ENCODE measurements at places on chromosomes 7 and 10.
A peak's percentile ranks its signal among the peaks of the same experiment; 100 is the strongest.

GRCh38 chr7:79452032-79452494 is 1.4 kb downstream of the MAGI2 start:
- no peak for DNase-seq

- DNase-seq, result no peak
Measured at GRCh38 chr10:94363251-94363565, 469 bp upstream of the NOC3L start.

- no peak for DNase-seq
Measured at GRCh38 chr10:110539091-110539490, 28.4 kb upstream of the SMC3 start.

GRCh38 chr10:53029449-53029848 is 256.9 kb upstream of the MBL2 start:
- no peak for DNase-seq

DNA sequence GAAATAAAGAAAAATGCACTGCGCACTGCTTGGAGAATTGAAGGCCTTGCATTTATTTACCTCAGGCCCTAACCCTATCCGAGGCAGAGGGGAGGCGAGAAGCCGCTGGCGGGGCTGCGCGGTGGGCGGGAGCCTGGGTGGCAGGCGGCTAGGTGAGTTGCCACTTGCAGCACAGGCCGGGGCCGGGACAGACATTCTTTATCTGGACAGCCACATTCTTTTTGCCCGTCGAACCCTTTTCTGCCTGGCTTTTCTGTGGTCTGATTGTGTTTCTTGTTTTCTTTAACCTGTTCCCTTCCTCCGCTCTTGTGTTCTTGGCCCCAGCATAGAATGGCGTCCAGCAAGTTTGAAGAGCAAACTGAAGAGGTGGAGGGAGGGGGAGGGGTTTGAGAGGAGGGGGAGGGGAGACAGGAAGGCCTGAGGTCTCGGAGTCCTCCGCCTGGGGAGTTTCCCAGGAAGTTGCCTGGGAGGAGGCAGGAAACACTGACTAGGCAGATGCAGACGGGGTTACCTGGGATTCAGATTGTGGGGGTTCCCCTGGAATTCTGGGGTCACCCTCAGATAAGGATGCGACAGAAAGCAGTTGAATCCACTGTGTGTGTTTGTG is 5.1 kb downstream of the SHH start:
- no peak for DNase-seq

- DNase-seq, result no peak
Measured at GRCh38 chr7:129126314-129126713, 18.2 kb upstream of the TSPAN33 start.

- DNase-seq, result no peak
Measured at GRCh38 chr10:87619705-87620104, 40.0 kb upstream of the PAPSS2 start.

DNA sequence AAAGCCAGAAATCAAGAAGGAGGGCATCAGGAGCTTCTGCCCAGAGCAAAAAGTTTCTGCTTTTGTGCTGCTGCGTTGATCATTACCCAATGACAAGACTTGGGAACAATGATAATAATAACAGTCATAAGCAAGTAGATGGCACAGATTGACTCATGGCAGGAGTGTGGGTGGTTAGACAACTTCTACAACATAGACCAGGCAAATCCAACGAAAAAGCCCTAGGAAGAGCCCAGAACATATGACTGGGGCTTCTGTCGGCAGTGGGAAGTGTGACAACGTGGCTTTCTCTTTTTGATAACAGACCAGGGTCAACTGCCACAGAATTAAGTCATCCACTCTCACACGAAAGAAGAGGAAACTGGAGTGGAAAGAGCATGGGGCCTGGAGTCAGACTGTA is 85.4 kb upstream of the TRIL start:
- no peak for DNase-seq

GRCh38 chr7:94231305-94231704 is 163.4 kb upstream of the COL1A2 start:
- DNase-seq, result no peak

DNA sequence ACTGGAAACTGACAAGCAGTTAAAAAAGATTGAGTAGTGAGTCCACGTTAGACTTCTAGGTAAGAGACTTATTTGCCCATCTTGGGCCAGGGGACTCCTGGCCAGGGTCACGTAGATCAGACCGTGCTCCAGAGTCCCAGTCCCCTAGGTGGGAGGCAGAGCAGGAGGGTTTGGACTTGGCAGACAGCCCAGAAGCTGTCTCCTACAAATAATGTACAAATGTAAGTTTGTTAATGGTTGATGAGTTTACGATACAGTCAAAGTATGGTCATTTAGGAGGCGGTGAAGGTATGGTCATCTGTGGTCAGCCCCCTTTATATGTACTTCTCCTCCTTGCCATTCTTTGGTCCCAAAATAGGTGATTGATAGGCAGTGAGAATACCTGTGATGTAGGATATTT is 28.2 kb downstream of the INPP5F start:
- DNase-seq, result no peak

GRCh38 chr10:126207313-126207771 is 180.9 kb downstream of the ADAM12 start:
- no peak for DNase-seq

DNA sequence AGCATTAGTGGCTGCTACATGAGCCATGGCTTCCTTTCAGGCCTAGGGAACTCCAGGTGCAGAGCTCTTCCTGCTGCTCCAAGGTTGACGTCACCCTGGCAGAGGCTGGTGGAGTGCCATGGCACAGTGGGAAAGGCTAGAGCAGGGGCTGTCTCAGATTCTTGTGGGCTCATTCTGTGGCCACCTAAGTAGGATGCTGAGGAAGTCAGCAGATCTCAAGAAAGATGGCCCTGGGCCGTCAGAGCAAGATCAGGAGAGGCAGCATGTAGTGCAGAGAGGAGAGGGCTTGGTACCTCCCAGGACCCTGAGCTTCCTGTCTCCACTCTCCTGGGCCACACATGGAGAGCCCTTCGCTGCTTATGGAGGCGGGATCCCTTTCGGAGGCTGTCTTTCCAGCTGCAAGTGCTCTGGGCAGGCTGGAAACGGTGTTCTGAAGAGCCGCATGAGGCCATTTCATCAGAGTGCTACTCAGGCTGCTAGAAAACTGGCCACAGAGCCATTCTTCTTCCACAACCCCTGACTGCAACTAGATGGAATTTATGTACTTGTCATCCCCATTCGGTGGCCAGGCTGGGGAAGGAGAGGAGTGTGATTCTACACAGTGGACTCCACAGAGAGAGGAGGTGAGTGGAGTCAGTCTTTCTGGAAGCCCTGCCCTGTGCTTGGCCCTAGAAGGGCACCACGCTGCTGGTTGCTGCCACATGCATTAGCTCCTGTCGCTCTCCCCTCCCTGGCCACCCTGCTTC is 304.2 kb downstream of the RPS24 start:
- DNase-seq, result no peak

DNA sequence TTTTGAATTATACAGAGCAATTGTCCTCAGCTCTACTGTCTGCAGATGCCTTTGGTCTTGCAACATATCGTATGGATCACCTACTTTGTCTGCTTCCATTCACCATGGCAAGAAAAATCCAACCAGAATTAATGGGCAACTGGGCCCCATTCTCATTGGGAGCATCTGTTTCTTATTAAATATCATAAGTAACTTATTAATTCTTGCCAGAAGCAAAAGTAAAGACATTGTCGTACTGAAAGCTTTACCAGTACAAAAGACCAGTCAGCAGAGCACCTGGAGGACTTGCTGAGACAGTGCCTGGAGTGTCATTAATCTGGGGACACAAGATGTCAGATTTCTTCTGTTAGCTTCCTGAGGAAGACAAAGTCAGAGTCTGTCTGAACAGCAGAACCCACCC is 404.5 kb downstream of the INHBA start:
- DNase-seq, result no peak

DNA sequence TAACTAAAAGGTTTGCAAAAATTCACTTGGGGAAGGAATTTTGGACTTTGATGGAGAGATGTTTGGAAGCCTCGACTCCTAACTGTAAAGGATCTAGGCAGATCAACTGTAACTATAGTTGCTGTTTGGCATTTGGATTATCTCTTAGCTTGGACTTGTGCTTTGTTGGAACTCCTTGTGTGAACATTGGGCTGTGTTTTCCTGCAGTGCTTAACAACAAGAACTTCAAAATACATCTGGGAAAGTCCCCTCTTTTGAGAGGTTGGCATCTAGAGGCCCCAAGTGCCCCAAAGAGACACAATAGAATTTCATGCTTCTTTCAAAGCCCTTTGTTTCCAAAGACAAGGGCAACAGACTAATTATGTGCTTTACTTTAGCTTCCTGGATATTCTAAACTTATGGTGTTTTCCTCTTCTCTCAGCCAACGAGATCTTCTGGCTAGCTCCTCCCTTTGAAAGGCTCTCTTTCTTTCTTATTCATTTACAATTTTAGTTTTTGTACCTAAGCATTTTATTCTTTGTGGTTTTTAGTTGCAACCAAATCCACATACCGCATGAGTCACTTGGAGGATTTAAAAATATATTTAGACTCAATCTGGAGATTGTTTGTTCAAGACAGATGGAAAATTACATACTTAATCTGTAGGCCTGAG is 11.6 kb downstream of the ABCA13 start:
- no peak for DNase-seq

GRCh38 chr10:4162571-4163286 is 377.7 kb upstream of the KLF6 start:
- peak; percentile 27 for DNase-seq

DNA sequence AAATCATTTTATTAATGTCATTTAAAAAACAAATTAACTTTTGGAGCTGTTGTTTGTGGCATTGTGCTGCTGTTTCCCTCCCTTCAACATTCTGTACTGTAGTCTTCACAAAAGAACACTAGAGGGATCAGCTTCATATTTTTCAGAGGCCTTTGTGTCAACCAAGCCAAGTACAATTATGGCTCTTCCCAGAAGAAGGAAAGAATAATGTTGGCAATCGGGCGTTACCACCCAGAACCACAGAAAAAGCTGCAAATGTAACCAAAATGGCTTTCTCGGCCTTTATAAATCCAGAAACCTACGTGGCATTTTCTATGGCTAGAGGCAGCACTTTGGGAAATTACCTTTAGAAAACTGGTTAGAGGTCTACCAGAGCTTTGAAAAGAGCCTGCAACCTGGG is 98.8 kb upstream of the COL1A2 start:
- no peak for DNase-seq

DNA sequence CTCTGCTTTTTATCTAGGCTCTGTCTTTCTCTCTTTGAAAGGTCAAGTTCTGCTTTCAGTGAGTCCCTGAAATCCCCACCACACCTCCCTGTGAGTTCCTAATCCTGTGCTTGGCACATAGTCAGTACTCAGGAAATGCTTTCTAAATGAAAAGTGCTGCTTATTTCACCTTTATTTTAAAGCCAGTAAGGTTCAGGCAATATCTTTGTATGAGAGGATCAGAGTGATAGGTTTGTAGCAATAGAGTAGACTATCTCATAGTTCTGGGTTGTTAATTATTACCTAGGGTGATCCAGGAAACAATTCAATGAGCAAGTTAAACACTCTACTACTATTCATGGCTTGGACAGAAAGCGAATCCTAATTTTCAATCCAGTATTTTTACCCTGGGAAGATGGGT is 7.4 kb upstream of the LAMB1 start:
- DNase-seq, result no peak

DNA sequence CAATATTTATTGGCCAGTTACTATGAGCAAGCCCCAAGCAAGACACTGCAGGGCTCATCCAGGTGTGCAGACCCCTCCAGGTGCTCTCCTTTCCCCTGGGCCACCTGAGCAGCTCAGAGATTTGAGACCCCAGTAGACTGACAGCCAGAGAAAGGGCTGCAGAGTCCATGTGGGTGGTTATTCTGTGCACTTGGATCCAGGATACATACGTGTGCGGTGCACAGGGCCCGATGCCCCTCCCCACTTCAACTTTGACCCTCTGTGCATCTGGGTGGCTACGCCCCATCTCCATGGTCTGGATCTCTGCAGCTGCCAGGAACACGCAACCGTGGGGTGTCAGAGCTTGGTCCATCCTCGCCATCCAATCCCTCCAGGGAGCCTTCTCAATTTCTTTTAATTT is 72.9 kb downstream of the MKI67 start:
- no peak for DNase-seq

DNA sequence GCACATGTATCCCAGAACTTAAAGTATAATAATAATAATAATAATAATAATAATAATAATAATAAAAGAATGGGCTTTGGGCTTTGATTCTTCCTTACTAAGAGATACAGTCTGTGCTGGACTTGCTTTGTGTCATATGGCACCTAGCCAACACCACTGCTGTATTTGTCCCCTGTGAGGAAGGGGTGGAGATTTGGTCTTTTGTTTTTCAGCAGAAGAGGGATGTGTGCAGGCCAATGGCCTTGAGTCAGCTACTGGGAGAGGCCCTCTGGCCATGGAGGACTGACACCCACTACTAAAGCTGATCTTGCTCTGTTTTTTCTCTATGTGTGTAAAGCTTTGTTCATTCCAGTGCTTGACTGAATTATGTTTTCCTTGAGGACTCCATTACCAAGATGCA is 573.0 kb upstream of the PCDH15 start:
- no peak for DNase-seq

DNA sequence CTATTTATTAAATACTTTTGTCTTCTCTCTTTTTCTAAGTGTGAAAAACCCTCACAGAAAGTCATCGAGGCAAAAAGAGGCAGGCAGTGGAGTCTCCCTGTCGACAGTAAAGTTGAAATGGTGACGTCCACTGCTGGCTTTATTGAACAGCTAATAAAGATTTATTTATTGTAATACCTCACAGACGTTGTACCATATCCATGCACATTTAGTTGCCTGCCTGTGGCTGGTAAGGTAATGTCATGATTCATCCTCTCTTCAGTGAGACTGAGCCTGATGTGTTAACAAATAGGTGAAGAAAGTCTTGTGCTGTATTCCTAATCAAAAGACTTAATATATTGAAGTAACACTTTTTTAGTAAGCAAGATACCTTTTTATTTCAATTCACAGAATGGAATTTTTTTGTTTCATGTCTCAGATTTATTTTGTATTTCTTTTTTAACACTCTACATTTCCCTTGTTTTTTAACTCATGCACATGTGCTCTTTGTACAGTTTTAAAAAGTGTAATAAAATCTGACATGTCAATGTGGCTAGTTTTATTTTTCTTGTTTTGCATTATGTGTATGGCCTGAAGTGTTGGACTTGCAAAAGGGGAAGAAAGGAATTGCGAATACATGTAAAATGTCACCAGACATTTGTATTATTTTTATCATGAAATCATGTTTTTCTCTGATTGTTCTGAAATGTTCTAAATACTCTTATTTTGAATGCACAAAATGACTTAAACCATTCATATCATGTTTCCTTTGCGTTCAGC is 43.4 kb downstream of the TARP start:
- DNase-seq, result no peak

- peak; percentile 90 for DNase-seq
Measured at GRCh38 chr10:47340608-47341170, 7.5 kb upstream of the RBP3 start.

DNA sequence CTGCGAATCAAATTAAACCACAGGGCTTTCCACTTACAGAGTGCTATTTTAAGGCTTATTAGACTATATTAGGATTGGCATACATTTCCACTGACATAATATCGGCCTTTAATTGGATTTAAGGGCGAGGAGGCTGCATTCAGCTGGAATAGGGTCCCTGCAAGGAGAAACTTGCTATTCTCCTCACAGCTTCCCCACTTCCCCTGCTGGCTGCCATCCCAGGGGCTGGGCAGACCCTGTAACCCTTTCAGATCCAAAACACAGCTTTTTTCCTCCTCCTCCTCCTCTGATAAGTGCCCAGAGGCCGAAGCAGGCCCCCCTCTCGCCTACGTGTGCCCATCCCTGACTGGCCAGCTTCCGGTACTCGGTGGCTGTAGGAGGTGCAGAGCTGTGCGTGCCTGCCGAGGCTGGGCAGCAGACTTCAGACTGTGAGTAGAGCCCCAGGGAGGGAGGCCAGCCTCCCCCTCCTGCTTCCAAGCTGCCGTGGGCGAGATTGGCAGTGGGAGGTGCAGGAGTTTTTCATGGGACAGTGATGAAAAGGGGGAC is 224.2 kb downstream of the PLXNA4 start:
- no peak for DNase-seq

- DNase-seq, result no peak
Measured at GRCh38 chr10:125795128-125795527, 19.5 kb upstream of the MMP21 start.
